CD4-positive, CD25-positive, alpha-beta regulatory T cell (primary cell): ENCODE measurements at places on chromosomes 11 and 22.

GRCh38 chr11:2100361-2101170, 38.6 kb downstream of the IGF2 start:
- DNase-seq, result no peak

DNA sequence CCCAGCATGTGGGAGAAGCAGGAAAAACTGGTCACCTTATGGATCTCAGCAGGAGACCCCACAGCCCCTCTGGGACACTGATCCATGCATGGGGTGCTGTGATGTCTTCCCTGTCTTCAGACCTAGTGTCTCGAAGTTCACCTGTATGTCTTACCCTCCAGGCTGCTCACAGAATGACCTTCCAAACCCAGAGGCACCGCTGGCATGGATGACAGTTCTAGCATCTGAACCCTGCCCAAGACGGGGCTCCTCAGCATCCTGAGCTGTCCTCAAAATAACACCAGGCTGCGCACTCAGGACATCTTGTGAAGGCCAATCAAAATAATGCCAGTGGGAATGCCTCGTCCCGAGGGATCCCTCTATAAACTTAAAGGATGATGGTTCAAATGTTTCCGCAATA, 824.9 kb downstream of the TBC1D22A start:
- DNase-seq, result no peak

GRCh38 chr11:3817181-3817800, 8.9 kb downstream of the PGAP2 start:
- no peak for DNase-seq

DNA sequence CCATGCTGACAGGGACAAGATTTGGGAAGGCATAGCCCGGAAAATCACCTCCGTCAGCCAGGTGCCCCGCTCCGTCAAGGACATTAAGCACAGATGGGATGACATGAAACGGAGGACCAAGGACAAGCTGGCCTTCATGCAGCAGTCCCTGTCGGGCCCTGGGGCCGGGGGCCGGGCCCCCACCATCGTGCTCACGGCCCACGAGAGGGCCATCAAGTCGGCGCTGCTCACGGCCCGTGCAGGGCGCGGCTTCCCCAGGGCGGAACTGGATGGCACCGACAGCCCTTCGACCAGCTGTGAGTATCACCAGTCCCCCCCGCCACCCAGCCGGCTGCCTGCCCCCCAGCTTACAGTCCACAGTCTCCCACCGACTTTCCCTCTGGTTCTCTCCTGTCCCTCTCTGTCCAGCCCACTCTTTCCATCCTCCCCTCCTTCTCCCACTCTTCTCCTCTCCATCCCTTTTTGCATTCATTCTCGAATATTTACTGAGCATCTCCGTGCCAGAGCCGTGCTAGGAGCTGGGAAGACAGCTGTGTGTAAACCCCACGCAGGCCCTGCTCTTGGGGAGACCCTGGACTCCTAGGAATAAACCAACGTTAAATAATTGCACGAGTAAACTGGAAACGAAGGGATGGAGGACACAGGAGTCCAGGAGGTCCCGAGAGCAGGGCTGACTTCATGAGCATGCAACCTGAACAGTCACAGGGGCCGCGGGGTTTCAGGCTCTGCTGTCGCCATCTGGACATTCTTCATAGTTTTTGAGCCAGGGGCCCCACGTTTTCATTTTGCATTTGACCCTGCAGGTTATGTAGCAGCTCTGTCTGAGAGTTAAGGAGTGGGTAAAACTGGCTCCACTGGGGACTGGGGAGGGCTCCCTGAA, 62.8 kb downstream of the PRDM11 start:
- DNase-seq, result no peak

GRCh38 chr11:127643268-127644058, 642.9 kb upstream of the KIRREL3 start:
- DNase-seq, result no peak

DNA sequence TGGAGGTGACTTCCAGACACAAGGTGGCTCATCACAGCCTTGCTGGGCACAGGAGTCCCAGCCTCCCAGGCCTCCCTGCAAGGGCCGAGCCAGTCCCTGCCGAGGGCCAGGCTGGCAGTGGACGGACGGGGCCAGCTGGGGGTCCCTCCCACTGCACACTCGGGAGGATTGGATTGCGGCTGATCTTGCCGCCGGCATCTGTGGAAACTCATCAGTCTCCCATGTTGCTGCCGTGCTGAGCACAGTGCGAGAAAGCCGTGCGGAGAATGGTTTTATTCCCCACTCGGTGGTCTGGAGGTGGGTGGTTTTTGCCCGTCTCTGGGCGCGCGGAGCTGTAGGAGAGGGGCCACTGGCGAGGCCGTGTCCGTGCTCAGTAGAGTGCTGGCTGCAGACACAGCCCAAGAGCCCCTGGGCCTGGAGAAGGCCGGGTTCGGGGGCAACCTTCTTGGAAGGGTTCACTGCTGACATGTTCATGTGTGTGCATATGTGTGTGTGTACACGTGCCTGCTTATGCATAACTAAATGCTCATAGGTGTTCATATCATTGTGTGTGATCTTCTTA, 1246.4 kb downstream of the BRD1 start:
- DNase-seq, result no peak

DNA sequence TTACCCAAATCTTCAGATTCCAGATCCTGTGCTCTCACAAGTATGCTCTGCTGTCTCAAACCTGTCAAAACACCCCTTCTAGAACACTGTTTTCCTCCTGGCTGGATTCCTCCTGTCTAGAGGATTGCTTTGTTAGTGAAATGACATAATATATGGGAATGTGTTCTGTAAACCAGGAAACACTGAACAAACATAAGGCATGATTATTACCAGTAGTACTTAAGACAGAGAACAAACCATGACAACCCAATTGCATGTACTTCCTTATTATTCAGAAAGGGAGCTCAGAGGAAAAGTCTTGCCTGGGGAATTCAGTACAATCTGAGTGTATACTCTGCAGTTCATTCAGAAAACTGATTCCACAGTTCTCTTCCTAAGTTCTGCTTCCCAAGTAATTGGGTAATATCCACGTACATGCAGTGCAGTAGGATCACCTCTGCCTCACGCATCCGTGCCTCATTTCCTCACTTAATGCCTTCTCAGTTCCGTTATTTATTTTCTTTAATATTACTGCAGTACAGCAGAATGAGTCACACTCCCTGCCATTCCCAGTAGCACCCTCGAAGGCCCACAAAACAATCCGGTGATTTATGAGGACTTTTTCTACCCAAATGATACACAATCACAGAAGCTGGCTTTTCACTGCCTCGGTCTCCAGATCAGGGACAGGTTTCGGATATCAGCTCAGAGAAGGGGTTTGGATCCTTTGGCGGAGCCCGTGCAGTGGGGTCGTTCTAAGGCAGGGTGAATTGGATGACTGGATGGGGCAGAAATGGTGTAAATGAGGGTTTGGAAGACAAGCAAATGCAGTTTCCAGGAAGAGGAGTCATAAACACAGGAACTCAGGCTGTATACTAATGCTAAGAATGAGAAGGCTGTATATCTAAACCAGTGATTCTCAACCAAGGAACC, 896.9 kb downstream of the KCNA4 start:
- no peak for DNase-seq

DNA sequence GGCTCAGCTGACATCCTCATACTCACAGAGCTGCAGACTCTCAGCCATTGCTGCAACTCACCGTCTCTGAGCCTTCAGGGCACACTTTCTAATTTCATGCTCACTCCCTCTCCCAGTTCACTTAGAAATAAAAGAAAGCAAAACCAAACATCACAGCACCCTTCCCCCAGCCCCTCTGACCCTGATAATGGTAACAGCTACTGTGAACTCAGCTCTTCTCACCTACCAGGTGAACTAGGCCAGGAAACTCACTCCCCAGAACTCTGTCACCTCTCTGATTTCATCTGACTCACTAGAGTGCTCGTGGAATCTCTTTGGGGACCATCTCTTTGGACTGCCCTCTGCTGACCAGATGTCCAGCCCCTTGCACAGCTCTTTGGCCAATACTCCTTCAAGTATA, 14.5 kb upstream of the PARVA start:
- peak; percentile 33 for DNase-seq

DNA sequence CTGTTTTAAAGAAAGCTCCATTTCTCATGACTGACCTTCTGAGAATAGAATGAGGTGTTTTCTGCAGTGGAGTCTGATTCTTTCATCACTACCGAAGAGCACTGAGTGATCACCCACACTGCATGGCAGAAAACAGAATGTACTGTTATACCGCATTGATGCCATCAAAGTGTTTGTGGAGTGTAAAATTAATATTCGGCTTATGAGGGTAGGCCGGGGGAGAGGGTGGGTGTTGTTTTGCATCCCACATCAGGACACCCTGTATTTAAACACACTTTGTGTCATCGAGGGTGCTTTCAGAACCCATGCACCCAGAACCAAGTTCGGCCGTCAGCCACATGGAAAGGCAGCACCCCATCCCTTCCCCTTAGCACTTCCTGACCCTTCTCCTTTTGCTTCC, 41.3 kb upstream of the ETS1 start:
- DNase-seq, result no peak

GRCh38 chr11:116192509-116193210, 580.1 kb downstream of the BUD13 start:
- DNase-seq, result no peak

DNA sequence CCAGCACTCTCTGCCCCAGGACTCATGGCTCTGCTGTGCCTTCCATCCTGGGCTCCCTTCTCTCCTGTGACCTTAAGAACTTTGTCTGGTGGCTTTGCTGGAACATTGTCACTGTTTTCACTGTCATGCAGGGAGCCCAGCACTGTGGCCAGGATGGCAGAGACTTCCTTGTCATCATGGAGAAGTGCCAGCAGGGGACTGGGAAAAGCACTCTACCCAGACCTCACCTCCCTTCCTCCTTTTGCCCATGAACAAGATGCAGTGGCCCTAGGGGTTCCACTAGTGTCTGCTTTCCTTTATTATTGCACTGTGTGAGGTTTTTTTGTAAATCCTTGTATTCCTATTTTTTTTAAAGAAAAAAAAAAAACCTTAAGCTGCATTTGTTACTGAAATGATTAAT, 2.9 kb upstream of the TTC36 start:
- DNase-seq, result no peak

DNA sequence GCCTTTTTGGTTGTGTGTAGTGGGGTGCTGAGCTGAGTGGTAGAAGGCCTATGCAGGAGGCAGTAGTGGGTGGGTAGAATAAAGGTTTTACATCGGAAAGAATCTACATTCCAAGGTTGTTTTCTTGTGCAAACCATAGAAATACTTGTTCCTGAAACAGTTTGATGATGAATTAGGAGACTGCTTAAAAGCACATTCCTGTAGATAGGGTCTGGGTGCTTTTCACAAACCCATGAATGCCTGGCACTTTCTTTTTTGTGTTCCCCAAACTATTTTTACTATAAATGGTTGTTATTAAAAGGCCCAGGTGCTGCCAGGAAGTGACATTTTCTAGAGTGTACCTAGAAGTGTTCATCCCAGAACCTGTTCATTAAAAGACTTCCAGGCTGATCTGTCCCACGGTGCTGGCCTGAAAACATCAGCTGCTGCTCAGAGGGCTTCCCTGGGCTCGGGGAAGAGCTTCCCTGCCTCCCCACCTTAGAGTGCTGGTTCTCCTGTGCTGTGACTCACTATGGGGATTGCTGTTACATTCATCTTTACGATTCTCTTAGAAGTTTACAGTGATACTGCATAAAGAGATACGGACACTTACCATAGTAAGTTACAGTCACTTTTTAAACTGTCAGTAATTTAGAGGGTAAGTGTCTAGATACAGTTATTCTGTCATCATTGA, 27.9 kb downstream of the PPFIA1 start:
- DNase-seq, result no peak

- no peak for DNase-seq
Measured at GRCh38 chr22:24583221-24584165, 9.4 kb downstream of the LRRC75B start.

GRCh38 chr22:43905681-43906080, 13.9 kb upstream of the PNPLA5 start:
- no peak for DNase-seq

DNA sequence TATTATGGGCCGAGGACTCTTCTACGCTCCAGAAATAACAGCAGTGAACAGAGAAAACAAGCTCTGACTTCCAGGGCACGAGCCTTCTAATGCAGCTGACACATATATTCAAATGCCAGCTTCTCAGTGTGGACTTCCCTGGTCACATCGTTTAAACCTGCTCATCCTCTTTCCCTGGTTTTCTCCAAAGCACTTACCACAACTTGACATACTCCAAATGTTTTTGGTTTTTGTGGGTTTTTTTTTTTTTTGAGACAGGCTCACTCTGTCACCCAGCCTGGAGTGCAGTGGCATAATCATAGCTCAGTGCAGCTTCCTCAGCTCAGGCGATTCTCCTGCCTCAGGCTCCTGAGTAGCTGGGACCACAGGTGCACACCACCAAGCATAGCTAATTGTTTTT, 105.5 kb downstream of the MICAL3 start:
- DNase-seq, result no peak

DNA sequence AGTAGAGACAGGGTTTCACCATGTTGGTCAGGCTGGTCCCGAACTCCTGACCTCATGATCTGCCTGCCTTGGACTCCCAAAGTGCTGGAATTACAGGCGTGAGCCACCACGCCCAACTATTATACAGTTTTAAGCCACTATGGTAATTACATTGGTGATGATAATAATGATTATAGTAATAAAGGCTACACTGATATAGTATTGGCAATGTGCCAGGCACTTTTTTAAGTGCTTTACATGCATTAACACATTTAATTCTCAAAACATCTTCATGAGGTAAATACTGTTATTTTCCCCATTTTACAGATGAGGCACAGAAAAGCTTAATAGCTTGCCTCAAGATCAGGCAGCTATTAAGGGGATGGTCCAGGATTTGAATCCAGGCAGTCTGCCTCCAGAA, 222.5 kb downstream of the SOX6 start:
- no peak for DNase-seq

DNA sequence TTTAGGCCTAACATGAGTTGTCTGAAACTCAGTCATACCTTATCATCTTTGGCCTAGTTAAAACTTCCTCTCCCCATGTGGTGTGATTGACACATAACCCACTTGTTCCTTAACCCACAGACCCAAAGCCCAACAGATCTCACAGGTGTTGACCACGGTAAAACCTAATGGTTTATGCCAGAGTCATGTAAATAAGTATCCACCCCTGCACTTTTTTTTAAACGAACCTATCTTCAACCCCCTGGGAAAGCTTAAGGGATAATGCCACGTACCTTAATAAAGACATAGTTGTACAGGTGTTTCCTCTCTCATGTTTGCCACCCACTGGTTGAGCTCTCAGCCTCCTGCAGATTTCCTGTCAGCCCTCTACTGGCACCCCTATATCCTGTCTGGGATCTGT, 709.3 kb upstream of the CCDC179 start:
- DNase-seq, result no peak

DNA sequence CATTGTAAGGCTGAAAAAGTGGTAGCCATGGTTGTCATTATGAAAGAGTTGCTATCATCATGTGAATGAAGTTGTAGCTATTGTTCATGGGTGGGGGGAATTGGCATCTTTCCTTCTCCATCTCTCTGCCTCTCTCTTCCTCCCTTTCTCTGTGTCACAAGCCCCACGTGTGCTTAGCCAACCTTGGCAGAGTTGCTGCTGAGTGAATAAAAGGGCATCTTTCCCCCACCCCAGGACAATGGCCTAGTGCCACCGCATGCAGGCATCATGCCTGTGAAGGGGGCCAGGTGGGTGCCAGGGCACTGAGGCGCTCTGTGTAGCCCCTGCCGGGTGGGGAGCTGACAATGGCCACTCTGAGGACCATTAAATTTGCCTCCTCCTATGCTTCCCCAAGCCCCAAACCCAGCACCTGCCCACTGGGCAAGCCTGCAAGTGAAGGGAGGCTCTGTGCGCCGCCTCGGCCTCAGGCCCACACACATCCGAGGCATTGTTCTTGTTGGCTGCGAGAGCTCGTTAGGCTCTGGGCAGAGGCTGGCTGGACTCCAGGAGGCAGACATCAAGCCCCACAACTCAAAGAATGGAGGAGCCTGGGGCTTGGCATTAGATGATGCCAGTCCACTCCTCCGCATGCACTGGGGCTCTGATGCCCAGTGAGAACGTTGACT, 103.9 kb downstream of the SEZ6L start:
- no peak for DNase-seq
